ENCODE measurements at places on chromosomes 2 and 18.

- DNase-seq = no peak
Observed at GRCh38 chr2:133887676-133888040, 319.4 kb upstream of the NCKAP5 start.

GRCh38 chr2:238158509-238159070, at the start of gene ERFE:
TSS of gene ERFE (plus strand) at chr2:238158970. CDS start at chr2:238159008, 38 bp downstream.
- DNase-seq = peak; percentile 80

- DNase-seq = peak; percentile 38
Observed at GRCh38 chr2:122451040-122451439, 695.6 kb downstream of the TSN start.

DNA sequence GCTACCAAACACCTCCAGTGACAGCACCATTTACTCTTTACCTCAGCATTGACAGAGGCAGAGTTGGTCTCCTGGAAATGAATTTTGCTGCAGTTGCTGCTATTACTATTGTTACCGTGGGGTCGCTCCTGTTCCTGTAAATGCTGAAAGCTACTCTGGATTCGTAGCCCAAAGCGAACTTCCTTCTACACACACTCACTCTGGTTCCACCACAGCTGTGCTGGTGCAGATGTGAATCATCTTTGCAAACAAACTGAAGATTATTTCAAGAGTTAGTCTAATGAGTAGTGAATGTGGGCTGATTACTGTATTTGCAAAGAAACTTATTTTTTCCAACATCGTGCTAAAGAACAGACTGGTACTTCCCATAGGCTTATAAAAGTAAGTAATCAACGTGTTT, 304.0 kb downstream of the LPIN1 start:
- peak; percentile 17 for DNase-seq

- no peak for DNase-seq
Observed at GRCh38 chr2:17867133-17867532, 11.3 kb upstream of the KCNS3 start.

- DNase-seq = no peak
Observed at GRCh38 chr2:218517434-218518206, 50.5 kb downstream of the USP37 start.

GRCh38 chr2:62340994-62341484, 145.1 kb downstream of the B3GNT2 start:
- no peak for DNase-seq

Measured in erythroblast (primary cell).